Heart left ventricle (tissue), 16 donors: ENCODE measurements at places on chromosomes 3 and 15. TPM values are rescaled to one million over a fixed set of nuclear protein-coding genes. Genes with fewer than 3 reads are reported as not detected.

LXN gene
- polyA plus RNA-seq, result 3.3 TPM

DNA sequence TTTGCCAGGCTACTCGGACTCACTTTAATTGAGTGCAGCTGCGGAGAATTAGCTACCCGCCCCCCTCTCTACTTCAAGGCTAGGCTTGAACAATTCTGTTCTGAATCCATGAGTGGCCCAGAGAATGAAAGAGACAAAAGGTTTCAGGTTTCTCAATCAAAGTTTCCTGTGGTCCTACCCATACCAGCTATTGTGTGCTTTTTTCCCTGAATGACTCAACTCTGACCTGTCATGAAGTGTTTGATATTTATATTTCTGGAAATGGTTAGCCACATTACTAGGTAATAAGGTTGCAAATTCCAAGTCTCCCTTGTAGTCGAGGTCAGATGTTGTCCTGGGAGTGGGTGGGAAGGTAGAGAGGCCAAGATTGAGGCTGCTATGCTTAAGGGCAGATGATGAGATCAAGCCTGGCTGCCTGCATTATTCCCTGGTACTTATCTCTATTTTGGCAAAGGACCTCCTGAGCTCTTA lies 392.7 kb upstream of the TBL1XR1 start:
- DNase-seq, result no peak

GRCh38 chr3:194761384-194761783 lies 75.7 kb downstream of the FAM43A start:
- DNase-seq, result no peak

- DNase-seq, result no peak
Measured at GRCh38 chr15:27179789-27180188, 208.8 kb downstream of the GABRG3 start.

ANKRD63 gene
- not detected for polyA plus RNA-seq

DNA sequence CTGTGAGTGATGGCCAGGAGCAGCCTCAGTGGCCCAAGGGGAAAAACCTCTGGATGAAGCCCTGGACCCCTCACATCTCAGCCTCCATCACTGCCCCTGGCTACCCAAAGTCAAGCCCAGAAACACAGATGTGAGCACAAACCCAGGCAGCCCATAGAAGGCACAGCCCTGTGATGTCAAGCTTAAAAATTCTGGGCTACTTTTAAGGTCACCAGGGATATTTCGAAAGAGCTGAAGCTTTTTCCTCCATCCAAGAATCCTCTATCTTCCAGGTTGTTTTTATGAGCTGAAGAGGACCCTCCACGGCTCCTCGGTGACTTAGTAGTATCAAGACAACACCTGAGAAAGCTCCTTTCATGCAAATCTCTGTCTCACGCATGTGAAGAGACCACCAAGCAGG lies 11.5 kb downstream of the LIPC start:
- DNase-seq, result no peak

GRCh38 chr3:105365081-105365390 lies 1.7 kb upstream of the ALCAM start:
- no peak for DNase-seq

DNA sequence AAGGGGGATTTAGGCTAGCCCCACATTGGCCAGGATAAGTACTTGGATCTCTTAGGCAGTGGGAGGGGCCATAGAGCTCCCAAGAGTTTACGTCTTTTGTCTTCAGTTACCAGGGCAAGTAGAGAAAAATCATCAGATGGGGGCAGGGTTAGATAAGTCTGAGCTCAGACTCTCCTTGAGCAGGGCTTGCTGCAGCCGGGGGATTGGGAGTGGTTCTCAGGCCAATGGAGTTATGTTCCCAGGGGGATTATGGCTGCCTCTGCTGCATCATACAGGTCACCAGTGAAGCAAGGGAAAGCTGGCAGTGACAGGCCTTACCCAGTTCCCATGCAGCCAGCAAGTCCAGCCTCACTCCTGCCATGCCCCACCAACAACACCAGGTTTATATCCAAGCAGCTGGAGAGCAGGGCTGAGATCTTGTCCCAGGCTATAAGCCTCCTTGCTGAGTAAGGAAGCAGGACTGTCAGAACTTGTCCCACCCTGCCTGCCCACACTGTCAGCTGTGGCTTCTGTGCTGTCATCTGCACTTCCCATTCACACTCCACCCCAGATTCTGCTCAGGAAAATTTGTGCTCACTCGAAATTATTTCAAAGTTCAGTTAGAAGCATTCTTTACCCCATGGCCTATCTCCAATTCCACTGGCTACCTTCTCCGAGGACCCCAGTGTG lies 215.3 kb downstream of the FAM43A start:
- DNase-seq, result no peak

DUT gene
- polyA plus RNA-seq, result 45.4 TPM

FAM81A gene
- 0.91 TPM for polyA plus RNA-seq

RCN2 gene
- 17.3 TPM for polyA plus RNA-seq

SNTN gene
- polyA plus RNA-seq, result not detected

FBXW12 gene
- polyA plus RNA-seq, result not detected

GRCh38 chr15:67850994-67851571 lies 11.2 kb upstream of the RNU6-1 start:
- DNase-seq, result no peak

- DNase-seq, result no peak
Measured at GRCh38 chr3:133890972-133891644, 4.6 kb downstream of the RAB6B start.

- no peak for DNase-seq
Measured at GRCh38 chr3:115835946-115836345, 212.6 kb downstream of the GAP43 start.

- DNase-seq, result no peak
Measured at GRCh38 chr3:108485146-108485545, 25.2 kb downstream of the MYH15 start.

GAP43 gene
- 0.11 TPM for polyA plus RNA-seq

DNA sequence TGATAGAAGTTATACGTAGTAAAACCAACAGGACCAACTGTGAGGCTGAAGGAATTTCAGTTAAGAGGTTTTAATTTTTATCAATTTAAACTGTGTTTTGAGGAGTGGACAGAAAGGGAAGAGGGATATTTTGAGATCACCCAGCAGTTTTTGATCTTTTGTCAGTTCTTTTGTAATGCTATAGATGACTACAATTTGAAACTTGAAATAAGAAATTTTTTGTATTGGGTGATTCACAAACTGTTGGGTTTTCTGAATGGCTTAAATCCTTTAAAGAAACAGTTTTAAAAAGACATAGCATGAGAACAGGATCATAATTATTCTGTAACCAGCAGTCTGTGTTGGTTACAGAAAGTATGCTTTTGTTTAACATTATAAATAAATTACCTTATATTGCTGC lies 67.4 kb downstream of the TCF12 start:
- DNase-seq, result no peak

DNA sequence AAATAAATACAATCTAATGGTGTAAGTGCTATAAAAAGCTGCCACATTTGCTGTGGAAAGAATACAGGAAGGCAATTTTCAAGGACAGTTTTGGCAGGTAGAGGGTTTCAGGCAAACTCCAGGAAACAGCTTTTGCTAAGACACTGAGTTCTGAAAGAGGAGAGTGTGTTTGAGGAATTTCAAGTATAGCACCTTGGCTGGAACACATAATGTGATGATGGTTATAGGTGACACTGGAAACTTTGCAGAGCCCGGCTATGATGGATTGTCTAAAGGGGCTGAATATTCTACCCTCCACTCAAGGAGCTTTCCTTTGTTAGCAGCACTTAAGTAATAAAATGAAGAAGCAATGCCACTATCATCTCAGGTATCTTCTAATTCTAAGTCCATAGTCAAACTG lies 209.4 kb upstream of the TGFBR2 start:
- DNase-seq, result no peak

GATM gene
- polyA plus RNA-seq, result 8.3 TPM

TPRG1 gene
- 0.42 TPM for polyA plus RNA-seq

DNA sequence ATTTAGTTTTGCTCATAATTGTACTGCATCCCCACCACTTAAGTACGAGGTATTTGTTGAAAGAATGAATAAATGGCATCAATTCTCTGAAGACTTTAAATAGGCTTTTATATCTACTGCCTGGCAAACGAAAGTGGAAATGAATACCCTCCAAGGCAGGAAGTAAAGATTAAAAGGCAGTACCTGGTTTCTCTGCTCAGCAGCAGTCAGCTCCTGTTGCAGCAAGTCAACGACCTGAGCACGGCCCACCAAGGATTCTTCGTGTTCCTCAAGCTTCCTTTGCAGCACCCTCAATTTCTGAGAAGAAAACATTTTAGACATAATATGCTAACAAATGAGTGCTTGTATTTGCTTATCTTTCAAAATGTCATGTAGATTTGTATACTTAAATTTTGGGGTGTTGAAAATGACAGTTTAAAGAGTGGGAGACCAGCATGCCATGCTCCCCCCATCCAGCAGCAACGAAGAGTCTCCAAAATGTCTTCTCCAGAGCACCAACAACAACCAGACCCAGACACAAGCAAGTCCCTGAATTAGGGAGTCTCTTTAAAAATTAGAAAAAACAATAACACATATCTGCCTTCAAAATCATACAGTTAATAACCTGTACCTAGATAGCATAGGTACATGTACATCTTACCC lies 31.2 kb downstream of the GOLGB1 start:
- no peak for DNase-seq

GHSR gene
- not detected for polyA plus RNA-seq

GRCh38 chr3:79063624-79064023 lies 704.2 kb downstream of the ROBO1 start:
- DNase-seq, result no peak

- DNase-seq, result no peak
Measured at GRCh38 chr3:107798381-107798780, 275.6 kb downstream of the BBX start.

DNA sequence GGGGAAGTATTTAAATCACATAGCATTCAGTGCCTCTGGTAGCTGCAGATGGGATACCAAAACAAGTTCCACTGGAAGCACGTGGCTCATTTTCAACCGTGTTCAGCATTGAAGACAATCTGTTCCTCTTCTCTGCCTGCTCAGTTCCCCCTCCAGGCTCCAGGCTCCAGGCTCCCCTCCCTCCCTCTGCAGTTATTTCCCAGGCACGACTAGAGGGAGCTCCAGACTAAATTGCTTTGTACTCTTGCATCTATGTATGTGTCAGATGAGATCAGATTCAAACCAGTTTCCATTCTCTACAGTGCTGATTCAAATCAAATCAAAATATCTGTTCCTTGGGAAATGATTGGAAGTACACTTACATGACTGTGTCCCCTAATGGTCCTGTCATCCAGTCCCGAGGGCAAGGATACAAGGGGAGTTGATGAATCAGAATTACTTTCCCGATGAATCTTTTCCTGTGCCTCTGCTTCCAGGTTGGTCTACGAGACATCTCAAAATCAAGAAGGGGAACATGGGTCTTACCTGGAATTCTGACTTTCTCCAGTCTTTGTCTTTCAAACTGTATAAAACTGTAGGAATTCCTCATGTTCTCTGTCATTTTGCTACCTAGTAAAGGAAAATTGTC lies 600.5 kb downstream of the EDEM1 start:
- DNase-seq, result peak; percentile 19

DNA sequence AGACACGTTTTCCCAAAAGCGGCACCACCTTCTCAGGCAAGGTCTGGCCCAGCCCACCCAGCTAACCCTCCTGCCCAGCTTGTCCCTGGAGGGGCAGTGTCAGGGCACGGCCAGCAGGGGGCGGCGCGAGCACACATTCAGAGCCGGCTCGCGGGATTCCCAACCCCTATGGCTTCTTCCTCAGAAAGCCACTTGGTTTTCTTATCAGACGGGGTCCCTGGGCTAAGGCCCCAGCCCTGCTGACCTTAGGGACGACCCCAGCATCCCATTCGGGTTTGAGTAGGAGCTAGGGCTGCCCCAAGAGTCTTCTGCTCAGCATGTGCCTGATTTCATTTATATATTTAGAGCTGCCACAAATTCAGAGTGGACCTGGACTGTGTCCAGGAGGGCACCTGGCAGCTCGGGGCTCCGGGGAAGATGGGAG lies 14.5 kb downstream of the RLBP1 start:
- peak; percentile 63 for DNase-seq

DNA sequence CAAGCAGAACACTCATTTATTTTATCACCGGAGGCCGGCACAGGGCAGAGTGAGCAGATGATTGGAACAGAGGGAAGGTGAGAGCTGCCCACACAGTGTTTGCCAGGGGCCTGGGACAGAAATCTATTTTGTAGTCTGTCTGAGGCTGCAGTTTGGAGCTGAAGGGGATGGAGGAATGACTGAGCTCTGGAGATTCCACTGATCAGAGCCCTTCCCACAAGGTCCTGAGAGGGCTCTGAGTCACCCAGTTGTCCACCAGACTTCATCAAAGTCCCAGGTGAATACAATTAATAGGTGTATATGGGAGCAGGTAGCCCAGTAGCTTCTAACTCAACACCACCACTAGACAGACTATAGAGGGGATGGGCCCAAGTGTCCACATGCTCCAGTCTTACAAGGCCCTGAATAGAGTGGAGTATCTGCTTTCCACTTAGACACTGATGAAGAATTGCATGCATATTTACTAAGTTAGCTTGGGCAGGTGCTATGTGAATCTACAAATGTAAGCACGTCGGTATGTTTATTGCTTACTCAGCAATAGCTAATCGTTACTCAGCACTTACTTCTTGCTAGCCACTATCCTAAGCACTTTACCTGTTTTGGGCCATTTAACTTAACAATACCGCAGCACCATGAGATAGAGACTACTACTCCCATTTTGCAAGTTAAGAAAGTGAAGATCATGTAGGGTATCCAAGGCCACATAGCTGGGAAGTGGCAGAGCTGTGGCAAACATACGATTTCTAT lies 2.7 kb upstream of the STARD5 start:
- DNase-seq, result no peak

GRCh38 chr15:73555080-73555479 lies 78.1 kb downstream of the NPTN start:
- no peak for DNase-seq

DNA sequence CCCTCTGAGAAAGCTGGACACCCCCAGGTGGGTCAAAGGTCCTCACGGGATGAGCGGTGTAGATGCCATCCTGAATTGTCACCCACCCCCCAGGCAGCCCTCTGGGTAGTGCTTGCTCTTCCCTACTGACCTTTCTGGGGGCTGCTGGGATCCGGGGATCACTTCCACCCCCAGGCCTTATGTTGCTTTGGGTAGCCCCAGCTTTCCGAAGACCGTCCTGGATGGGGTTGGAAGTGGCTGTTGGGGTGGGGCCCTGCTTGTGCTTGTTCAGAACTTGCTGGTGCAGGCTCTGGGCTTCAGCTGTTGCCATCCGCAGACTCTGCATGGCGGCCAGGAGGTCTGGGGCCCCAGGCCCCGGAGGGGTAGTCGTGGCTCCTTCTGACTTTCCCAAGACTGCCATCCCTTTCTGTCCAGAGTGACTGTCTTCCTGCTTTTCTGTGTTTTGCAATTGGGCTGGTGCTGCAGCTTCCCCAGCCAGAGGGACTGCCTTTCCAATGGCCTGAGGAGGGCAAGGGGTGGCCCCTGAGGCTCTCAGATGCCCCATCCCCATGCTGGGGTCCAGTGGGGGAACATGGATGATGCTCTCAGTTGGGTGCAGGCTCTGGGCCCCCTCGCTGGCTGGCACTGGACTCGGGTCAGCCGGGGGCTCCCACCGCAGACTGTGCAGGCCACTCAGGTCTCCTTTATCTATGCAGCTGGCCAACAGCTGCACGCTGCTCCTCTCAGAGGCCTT lies 6.3 kb downstream of the XIRP1 start:
- peak; percentile 37 for DNase-seq

GRCh38 chr3:36244728-36245127 lies 135.6 kb upstream of the STAC start:
- DNase-seq, result no peak

MME gene
- 9.6 TPM for polyA plus RNA-seq

PRSS50 gene
- polyA plus RNA-seq, result 0.46 TPM
